Activated CD4-positive, CD25-positive, alpha-beta regulatory T cell (primary cell): ENCODE measurements at places on chromosomes 3 and 15.

DNA sequence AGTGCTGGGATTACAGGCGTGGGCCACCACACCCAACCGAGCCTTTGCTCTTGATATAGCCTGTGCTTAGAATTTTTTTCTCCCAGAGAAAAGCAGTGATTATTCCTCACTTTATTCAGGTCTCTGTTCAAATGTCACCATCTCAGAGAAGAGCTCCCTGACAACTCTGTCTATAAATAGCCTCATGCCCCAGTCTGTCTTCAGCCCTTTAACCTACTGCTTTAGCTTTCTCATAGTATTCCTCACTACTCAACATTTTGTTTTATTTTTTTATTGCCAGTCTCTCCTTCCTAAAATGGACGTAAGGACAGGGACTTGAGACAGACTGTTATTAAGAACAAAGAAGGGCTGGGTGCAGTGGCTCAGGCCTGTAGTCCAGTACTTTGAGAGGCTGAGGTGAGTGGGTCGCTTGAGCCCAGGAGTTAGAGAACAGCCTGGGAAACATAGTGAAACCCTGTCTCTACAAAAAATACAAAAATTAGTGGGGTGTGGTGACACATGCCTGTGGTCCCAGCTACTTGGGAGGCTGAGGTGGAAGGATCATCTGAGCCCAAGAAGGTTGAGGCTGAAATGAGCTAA, 78.7 kb upstream of the TTBK2 start:
- DNase-seq: no peak

DNA sequence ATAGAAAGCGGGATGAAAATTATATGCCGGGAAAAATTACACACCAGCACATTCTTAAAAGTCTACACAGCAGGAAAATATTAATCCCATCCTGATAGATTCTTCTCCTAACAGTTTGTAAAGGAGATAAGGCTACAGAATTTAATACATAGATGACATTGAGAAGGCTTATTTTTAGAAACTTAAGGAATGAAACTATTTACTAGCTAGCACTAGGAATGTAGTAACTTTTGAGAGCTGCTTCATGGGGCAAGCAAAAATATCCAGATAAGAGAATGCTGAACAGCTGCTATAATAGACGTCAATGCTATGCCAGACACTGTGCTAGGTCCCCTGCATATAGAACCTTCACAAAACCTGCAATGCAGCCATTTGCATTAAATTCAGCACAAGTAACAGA, 912.7 kb upstream of the NR2F2 start:
- no peak for DNase-seq

DNA sequence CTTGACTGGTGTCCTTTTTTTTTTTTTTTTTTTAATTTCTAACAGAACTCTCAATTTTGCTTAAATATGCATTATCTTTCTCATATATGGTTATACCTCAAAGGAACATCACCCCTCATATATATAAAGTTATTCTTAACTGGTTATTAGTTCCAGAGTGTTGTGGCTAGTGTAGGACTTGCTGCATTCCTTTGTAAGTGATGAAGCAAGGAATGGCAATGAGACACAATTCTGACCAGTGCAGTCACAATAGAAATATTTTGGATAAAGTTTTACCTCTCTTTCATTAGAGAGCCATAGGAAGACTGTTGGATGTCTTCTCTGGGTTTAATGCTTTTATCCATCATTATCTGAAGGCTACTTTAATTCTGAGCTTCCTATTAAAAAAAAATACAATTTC, 75.5 kb upstream of the CBLB start:
- DNase-seq: no peak

DNA sequence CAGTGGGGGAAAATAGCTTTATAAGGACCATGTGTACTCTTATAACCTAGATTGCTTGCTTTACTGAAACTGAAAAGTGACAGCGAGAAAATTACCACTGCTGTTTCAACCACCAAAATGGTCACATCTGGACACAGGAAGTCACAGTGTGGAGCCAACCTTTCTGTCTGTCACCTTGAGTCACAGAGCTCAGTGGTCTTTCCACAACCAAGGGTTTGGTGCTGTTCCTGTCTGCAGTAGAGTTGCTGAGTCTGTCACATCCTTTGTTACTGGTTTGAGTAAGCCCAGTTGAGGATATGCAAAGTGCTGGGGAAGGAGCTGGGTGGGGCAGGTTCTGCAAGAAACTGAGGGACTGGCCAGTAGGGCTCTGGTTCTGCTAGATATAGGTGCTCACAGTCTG, 139.1 kb upstream of the EIF1B start:
- no peak for DNase-seq

DNA sequence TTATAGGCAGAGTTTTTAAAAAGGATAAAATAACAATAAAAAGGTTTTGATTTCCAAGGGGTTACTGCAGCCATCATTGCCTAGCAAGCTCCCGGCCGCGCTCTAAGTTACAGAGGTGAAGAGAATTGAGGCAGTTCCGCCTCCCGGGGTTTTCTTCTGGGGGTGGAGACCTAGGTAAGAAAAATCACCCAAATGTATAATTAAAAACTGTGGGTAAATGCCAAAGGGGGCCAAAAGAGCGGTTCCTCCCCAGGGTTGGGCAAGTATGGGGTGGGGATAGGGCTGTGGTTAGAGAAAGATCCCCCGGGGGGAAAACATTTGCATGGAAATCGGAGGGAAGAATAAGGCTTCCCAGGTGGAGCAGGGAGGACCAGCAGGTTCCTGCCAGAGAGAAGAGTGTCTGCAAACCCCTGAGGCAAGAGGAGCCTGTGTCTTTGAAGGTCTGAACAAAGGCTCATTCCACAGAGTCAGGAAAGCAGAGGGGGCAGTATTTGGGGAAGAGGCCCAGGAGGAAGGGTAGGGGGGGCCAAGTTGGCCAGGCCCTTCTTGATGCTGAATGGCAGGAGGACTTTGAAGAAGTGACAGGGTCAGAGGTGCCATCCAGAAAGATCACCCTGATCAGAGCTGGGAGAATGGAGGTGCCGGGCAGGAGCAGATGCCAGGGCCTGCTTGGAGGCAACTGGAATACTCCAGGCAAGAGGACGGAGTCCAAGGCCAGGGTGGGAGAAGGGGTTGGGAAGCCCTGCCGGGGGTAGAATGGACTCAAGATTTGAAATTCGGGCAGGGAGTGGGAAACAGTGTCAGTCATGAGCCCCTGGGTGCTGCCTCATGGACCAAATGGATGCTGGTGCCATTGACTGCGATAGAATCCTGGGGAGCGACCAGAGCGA, 152.9 kb upstream of the RGMA start:
- no peak for DNase-seq
